ENCODE measurements at places on chromosomes 12 and 14.

- peak; percentile 1 for DNase-seq
Measured at GRCh38 chr12:70719672-70720420, 82.6 kb upstream of the PTPRB start.

DNA sequence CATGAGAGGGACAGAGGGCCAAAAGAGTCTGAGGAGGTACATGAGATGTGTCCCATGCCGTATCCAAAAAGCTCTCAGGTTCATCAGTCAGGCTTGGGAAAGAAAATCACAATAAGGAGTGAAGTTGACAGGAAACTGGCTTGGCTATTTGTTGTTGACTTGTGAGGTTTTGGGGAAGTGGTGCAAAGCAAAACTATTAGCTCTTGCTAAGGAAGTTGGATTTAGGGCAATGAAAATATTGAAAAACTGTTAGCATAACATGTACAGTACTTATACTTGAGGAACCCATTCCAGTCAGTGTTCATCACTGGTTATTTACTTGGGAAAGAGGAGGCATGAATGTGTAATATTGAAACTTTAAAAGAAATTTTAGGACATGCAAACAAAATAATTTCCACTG, 145.9 kb downstream of the DUSP6 start:
- no peak for DNase-seq

DNA sequence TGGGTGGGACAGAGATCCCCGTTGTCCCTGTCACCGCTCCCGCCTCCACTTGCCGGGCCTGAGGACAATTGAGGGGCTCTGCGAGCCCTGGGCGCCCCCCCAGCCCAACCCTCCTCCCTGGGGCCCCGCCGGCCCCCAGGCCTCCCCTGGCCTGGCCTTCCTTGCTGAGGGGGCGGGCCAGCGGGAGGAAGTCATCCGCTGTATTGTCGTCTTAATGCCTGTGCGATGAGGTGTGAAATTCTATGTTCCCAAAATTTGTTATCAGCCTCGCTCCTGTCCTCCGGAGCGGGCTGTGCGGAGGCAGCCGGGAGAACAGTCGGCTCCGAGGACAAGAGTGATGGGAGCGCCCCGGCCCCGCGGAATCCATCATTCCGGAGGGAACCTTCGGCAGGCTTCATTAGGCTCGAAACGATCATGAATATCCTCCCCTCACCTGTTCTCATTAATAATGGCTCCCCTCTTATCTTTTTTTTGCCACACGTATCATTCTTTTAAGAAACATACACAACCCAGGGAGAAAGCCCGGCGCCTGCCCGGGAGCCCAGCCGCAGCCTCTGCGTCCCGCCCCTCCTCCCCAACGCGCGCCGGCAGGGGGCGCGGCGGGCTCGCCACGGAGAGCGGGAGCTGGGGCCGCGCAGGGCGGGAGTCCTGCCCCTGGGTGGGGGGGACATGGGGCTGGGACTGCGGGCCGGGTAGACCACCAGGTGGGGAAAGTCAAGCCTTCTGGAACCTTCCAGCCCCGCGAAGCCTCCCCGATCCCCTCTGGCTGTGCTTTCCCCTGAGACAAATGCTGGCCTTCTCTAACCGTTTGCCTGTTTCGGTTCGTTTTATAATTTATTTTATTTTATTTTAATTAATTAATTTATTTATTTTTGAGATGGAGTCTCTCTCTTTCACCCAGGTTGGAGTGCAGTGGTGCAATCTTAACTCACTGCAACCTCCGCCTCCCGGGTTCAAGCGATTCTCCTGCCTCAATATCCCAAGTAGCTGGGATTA, 17.1 kb upstream of the DLK1 start:
- DNase-seq, result no peak

- no peak for DNase-seq
Measured at GRCh38 chr12:114711689-114712152, 27.7 kb upstream of the TBX3 start.

- peak; percentile 36 for DNase-seq
Measured at GRCh38 chr12:50174971-50175715, 8.0 kb upstream of the CERS5 start.

DNA sequence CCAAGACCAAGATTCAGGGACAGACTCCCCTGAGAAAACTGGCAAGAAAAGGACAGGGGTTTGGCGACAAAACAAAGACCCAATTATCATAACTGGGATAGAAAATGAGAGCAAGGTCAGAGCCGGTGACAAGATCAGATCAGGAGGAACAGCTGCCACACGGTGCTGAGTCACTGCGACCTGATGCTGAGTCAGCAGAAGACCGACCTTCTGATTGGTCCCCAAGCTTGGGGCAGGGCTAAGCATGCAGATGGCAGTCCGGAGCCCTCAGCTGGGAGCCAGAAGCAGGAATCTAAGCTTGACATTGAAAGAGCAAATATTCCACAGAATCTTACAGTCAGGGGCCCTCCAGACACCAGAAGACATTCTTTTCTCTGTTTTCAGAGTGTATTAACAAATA, 19.1 kb upstream of the ARMH4 start:
- peak; percentile 10 for DNase-seq

GRCh38 chr14:84527706-84528105, 1002.2 kb upstream of the FLRT2 start:
- DNase-seq, result no peak

GRCh38 chr14:73809391-73809790, 42.2 kb upstream of the PTGR2 start:
- DNase-seq, result no peak

DNA sequence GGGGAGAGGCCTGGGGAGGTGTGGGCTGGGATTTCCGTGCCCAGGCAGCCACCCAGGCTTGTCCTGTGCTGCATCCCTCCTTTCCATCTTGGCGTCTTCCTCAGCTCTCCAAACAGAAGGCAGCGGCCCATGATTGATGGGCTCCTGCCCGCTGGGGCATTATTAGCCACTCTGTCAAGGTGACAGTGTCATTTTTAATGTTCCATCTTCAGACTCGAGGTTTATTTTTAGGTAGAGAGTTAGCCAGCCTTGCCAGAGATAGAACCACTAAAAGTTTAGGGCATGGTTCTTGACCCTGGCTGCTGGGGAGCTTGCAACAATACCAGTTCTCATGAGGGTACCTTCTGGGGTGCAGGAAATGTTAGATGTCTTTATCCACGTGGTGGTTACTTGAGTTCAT, 90.1 kb downstream of the AACS start:
- DNase-seq, result no peak

- DNase-seq, result no peak
Measured at GRCh38 chr12:69916544-69917235, 91.7 kb downstream of the MYRFL start.

DNA sequence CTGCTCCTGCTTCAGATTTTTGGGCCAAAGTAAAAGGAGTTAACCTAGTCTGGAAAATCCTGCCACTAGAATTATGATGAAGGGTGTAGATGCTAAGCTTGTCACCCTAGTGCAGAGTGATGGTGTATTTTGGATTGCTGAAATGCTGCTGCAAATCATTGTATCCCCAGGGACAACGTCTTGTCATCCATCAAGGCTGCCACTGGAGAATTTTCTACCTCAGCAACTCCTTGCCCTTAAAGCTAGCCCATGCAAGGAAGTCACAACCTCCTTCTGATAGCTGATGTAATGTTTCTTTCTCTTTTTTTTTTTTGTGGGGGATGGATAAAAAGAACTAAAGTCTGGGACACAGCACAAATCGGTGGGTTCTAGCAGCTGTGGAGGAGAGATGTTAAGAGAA, 139.4 kb upstream of the FRMD6 start:
- DNase-seq, result no peak

DNA sequence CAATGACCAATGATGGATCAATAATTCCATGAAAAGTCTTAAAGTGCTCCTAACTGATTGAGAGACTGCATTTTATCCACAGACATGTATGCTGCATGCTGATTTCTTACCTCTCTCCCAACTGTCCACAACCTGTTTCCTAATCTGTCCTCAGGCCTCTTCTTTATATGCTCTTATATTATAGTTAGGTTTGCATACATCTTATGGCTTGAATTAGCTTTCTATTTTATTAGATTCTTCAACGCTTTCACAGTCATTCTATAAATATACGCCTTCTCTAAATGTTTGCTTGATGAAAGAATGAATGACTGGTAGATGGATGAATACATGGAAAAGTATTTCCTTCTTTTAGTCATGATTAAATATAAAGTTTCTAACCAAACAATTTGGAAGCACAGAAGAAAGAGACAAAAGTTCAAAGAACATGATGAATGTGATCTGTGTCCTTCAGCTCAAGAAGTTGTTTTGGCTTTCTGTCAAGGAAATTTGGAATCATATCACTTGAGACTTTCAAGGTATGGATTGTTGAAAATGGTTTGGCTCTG, 91.8 kb upstream of the NPAS3 start:
- DNase-seq, result no peak

DNA sequence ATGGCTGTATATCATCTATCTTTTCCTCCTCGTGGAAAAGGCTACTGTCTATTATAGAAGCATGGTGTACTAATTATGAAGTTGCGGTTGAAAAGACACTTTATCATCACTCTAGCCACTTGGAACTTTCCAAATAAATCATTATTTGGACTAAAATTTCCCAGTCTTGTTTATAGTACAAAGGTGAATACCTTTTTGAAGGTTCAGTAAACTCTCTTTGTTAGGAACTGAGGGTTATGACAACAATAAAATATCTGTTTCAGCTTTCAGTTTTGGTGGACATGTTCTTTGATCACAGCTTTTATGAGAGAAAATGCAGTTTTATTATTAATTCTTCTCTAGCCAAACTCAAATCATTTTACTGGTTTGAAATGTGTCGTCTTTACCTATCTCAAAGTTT, 216.7 kb downstream of the FBXL14 start:
- no peak for DNase-seq

DNA sequence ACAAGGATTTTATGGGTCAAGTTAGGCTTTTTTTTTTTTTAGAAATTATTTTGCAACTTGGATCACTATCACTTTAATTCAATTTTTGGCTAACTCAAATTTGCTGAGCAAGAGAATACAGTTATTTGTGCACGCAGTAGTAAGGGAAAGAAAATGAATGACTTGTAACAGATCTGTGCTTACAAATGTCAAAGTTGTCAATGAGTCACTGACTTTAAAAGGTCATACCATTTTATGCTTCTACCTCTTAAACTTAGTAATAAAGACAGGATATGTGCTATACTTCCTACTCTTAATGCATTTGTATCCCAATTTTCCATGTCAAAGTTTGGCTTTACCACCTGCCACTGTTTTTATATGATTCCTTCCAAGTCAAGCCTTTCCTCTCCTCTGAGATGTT, 131.1 kb upstream of the FBXO33 start:
- DNase-seq, result no peak

- DNase-seq, result peak; percentile 61
Measured at GRCh38 chr12:52645120-52645761, 6.8 kb downstream of the KRT2 start.

- DNase-seq, result no peak
Measured at GRCh38 chr14:32802295-32802694, 136.4 kb upstream of the NPAS3 start.

DNA sequence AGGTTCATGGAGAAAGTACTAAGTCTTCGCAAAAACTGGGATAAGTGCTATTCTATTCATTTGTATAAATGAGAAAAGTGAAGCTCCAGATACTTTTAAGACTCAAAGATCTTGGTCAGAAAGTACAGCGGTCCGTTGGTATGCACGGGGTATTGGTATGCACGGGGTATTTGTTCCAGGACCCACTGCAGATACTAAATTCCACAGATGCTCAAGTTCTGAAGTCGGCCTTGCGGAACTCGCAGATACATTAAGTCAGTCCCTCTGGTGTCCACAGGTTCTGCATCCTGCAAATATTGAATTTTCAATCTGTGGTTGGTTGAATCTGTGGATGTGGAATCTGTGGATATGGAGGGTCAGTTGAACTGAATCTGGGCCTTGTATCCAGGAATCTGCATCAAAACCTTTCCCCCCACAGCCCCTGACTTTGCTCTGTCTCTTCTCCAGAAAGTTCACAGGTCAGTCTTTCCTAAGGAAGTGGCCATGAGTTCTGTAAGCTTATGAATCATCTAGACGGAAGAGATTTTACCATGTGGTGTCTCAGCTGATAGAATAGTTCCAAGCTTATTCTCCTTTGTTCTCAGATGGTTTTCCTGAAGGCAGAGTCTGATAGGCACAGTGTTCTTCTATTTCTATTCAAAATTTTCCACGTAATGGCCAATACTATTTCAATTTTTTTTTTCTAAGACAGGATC, 274.7 kb downstream of the NEDD1 start:
- DNase-seq, result no peak

DNA sequence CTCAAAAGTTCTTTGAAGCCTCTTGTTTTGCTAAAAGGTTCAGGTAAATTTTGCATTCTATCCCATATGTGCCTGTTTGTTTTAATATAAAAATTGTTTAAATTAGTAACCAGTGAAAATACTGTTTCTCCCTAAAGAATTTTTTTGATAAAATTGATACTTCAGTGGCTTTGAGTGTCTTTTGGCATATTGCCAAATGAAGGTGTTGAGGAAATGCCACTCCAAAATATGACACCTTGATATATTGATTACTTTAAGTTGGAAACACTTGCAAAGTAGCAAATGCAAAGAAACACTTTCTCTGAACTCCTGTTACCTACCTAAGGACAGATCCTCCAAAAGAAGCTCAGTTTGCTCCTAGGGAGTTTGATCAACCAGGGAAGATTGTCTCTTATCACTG, 8.4 kb downstream of the STYX start:
- no peak for DNase-seq

- DNase-seq, result no peak
Measured at GRCh38 chr14:100488057-100488456, 99.2 kb downstream of the BEGAIN start.

Data from effector memory CD8-positive, alpha-beta T cell (primary cell).